Activated T-helper 17 cell treated with anti-CD3 and anti-CD28 coated beads, Interleukin-2, amount 50 U/mL, for 72 hours (primary cell): ENCODE measurements at places on chromosomes 16 and 17.

- ATAC-seq = no peak
Observed at GRCh38 chr17:45405250-45406086, 27.2 kb downstream of the ARHGAP27 start.

DNA sequence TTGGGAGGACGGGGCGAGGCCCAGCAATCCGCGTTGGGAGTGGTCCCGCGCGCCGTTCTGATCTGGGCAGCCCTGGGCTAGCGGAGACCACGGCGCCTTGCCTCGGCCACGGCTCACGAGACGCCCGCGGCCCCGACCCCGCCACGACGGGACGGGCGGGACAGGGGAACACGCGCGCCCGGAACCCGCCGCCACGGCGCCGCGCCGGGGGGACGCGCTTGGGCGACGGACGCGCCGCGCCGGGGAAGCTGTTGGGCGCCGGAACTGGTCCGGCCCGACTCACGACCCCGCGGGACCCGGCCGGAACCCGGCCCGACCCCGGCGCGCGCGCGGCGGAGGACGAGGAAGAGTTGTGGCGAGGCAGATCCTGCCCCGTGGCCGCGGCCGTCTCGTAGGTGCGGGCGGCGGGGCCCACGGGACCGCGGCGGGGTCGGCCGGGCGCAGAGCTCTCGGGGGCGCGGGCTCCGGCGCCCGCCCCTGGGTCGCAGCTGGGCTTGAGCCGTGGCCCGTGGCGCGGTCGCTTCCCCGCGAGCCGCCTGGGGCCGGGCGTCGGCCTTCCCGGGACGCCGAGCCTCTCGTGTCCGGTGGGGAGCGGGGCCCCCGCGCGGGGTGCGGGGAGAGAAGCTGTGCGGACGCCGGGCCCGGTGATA, at the start of gene ACSF3:
Gene ACSF3, plus strand, starts transcription at position 251 of the 650 bp plus-strand sequence. CDS start 6,830 bp downstream, outside the sequence.
- peak; percentile 36 for ATAC-seq

DNA sequence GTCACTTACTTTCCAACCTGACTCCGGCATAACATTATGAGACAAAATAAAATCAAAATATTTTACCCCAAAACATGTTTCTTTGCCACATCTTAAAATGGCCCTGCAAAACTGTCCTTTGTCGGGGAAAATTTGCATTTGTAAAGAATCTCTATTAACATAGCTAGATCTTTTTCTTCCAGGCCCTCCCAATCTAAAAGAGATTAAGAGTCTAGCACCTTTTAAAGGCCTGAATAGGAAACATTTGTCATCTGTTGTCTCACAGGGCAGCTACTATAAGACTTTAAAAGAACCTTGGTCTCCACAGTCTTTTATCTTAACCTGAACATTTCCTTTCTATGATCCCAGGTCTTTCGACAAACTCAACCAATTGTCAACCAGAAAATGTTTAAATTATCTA, 18.1 kb upstream of the DHRS7B start:
- no peak for ATAC-seq

DNA sequence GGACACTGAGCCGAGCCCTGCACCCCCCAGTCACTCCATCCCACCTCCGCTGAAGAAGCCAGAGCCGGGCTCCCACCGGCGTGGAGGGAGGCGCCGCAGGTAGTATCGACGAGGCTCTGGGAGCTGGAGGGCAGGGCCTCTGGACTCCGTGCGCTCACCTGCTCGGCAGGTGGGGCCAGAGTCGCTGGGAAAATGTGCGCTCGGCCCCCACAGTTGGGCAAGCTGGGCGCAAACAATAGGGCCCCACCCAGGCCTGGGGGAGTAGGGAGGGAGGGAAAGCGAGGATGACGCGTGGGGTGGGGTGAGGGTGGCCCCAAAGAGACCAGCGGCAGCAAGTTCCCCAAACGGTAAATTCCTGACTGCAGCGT, 668 bp downstream of the JUP start:
- ATAC-seq = no peak

DNA sequence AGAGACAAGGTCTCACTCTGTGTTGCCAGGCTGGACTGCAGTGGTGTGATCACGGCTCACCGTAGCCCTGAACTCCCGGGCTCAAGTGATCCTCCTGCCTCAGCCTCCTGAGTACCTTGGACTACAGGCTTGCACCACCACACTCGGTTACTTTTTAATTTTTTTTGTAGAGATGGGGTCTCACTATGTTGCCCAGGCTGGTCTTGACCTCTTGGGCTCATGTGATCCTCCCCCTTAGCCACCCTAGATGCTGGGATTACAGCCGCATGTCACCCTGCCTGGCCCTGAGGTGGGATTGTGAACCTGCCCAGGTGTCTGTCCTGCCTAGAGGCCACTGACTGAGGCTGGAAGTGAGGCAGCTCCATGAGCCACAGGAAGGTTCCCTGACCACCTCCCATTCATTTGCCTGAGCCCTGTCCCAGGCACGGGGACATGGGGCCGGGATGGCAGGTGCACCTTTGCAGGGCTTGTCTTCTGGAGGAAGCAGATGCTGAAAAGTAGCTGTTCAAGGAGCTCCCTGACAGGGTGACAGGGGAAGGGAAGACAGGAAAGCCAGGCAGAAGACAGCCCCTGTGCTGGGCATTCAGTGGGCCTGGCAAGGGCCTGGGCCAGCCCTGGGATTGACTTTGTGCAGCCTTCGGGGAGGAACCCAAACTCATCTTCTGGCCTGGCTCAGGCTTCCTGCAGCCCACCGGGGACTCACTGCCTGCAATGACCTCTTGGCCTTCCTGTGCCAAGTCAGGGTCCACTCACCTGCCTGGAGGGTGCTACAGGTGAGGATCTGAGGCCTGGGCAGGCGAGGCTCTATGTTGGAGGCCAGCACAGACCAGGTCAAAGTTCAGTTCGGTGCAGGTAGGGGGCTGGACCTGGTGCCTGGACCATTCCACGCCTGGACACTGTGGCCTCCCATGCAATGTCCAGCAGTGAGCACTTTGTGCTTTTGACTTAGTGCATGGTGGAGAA, 8.1 kb upstream of the NOTUM start:
- ATAC-seq = no peak

DNA sequence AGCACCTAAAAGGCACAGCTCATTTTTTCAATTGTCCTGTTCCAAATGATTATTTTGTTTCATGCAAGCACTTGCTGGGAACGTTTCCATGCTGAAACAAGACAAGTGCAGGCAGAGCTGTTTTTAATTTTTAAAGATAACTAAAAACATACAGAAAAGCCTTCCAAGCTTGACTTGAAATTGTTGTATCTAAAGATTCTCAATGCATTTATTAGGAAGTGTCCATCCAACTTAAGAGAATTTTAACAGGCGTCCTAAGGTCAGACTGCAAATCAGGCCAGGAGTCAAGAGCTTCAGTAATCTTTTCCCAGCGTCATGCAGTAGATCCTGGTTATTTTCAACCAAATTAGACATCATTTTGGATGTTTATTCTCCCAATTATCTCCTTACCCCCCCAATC, 702.8 kb downstream of the KCNJ2 start:
- no peak for ATAC-seq

DNA sequence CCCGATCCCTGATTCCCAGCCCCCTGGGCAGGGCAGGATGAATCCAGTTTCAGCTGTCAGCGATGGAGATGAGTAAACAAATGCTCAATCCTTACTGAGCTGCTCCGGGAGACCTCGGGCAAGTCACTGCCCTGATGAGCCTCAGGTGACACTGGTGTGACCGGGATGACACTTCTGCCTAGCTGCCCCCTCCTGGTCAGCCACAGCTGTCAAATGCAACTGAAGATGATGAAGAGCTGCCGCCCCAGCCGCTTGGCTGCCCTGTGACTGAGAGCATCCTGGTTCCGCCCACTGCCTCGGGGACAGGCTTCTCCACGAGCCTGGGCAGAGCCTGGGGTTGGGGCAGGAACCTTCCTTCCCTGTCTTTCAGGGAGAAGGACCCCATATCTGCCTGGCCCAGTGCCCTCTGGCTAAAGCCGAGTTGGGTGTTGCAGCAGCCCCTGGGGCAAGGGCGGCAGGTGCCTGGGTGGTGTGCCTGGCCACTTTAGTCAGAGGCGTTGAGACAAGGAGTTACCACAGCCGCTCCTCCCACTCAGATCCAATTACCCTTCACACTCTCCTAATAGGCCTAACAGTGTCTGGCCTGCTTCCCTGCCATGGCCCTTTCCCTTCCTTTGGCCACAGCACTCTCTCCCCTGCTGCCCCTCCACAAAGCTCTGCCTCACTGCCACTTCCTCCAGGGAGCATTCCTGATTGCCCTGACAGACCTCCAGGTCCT, 5.5 kb downstream of the CCL17 start:
- ATAC-seq = no peak

DNA sequence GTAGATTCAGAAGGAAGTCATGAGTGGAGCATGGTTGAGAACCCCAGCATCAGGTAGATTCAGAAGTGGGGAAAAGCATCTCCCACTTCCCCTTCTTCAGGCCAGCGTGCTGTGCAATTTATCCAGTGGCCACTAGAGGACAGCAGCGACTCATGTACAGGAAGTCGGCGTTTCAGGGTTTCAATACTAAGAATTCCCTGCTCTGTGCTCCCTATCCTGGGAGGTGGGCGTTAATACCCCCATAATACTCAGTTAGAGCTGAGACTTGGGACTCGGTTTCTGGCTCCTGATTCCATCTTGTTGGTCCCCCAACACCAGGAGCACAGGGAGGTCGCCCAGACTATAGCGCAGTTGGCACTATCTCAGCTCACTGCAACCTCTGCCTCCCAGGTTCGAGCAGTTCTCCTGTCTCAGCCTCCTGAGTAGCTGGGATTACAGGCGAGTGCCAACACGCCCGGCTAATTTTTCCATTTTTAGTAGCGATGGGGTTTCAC, 75.3 kb upstream of the AMZ2 start:
- peak; percentile 80 for ATAC-seq

- ATAC-seq = no peak
Observed at GRCh38 chr17:62078009-62078408, 12.9 kb upstream of the MED13 start.

GRCh38 chr17:19397556-19398041, 10.6 kb upstream of the MFAP4 start:
- no peak for ATAC-seq

GRCh38 chr17:49460401-49460800, 34.7 kb upstream of the NGFR start:
- ATAC-seq = no peak

- ATAC-seq = no peak
Observed at GRCh38 chr16:54422569-54422978, 136.0 kb upstream of the IRX3 start.

GRCh38 chr17:39676198-39676819, 8.1 kb downstream of the PNMT start:
- peak; percentile 58 for ATAC-seq

GRCh38 chr17:1498869-1499268, 6.4 kb upstream of the MYO1C start:
- peak; percentile 26 for ATAC-seq

- ATAC-seq = no peak
Observed at GRCh38 chr16:86902656-86903001, 324.3 kb downstream of the FOXL1 start.

GRCh38 chr17:53630115-53630514, 192.6 kb upstream of the KIF2B start:
- no peak for ATAC-seq

GRCh38 chr16:22093996-22094395, 1.7 kb downstream of the VWA3A start:
- no peak for ATAC-seq

DNA sequence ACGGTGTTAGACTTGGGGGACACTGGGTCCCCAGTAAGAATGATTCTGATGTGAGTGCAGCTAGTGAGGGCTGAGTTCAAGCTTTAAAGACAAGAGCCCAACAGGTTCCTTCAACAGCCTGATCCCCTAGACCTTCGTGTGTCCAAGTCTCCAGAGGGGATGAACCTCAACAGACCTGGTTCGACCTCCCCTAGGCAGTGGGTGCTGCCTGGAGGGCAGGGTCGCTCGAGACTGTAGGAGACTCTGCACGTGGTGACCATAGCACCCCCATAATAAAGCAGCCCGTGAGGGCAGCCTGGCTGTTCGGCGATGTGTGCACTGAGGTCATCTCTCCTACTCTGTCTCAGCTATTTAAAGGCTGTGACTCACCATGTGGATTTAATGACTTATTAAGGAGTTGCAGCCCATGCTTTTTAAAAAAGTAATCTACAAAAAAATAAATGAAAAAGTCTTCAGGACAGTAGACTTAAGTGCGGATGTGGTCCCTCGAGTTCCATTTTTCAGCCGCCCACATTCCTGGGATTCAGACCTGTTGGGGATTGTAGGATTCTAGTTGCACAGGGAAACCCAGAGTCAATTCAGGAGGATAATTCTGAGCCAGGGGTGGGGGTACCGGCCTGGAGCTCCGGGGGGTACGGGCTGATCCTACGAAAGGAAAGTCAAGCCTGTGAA, 23.4 kb upstream of the METRNL start:
- ATAC-seq = no peak

DNA sequence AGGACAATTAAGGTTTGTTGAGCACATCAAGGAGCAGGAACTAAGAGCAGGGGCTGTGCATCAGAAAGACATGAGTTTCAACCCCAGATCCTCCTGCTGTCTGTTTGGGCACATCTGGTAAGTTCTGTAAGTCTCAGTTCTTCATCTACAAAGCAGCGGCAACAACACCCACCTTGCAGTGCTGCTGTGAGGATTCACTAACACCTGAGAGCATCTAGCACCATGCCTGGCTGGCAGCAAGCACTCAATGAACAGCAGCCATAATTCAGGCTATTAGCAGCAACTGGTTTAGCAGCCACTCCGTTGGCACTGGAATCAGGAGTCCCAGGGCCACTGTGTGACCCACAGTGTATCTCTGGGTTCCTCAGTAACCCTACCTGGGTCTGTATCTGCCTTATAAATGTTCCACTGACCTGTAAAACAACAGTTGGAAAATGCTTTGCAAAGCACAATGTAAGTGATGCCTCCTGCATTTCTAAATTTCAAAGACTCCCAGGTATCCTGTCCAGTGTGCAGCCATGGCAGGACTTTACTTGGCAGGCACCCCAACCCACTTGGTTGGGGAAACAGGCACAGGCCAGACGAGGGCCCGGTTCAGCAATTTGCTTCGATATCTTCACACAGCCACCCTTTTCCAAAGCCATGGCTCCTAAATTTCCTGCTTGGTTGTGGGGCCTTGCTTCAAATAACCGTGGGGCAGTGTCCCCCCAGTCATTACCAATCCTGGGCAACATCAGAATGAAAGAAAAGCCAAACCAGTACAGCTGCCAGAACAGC, 4.2 kb downstream of the ST3GAL2 start:
- ATAC-seq = no peak

GRCh38 chr17:75531721-75532072, 6.2 kb downstream of the LLGL2 start:
- ATAC-seq = no peak

GRCh38 chr17:68321556-68321954, 30.3 kb downstream of the ARSG start:
- no peak for ATAC-seq

DNA sequence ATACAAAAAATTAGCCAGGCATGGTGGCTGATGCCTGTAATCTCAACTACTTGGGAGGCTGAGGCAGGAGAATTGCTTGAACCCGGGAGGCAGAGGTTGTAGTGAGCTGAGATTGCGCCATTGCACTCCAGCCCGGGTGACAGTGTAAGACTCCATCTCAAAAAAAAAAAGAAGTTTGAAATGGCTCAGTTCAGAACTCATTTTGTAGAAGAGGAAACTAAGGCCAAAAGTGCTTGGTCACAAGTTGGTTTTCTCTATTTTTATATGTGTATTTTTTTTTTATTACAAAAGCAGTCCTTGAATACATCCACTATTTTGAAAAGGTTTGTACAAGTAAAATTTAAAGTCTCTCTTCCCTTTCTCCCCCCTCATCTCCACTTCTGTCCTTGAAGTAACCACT, 5.5 kb downstream of the TAC4 start:
- no peak for ATAC-seq

GRCh38 chr17:7841396-7841914, 7.4 kb downstream of the KDM6B start:
- ATAC-seq = peak; percentile 61

- ATAC-seq = no peak
Observed at GRCh38 chr16:4381072-4381934, 9.7 kb downstream of the VASN start.

- no peak for ATAC-seq
Observed at GRCh38 chr17:70181376-70181775, 12.0 kb downstream of the KCNJ2 start.
